ENCODE measurements at places on chromosomes 13 and 19.

GRCh38 chr19:49064768-49065611, at the start of gene NTF4:
TSS of gene NTF4 (minus strand) at chr19:49064818. CDS start at chr19:49061997, 2,821 bp downstream.
- DNase-seq, result no peak

DNA sequence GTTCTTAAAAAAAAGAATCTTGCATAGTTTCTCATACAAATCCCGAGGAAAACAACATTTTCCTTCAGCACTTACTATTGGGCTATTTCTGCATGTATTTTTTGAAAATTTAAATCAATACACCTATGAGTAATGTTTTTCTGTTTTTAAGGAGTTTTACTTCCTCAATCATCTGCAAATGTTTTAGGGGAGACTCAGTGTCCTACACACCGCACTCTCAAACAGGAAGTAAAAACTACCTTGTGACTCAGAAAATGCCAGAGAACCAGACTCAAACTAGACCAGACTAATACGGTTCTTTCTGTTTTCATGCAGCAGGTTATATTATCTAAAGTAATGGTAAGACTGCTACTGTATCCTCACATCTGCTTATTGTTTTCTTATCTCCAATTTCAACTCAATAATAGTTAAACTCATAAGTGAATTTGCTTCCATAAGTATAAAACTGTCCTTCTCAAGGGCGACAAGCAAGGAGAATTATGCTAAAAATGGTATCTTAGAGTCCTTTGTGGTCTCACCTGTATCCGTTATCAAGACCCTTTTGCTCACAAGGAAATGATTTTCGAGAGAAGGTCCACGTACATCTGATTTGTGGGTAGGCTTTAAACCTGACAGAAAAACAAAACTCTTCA, 52.5 kb downstream of the FLT3 start:
- DNase-seq, result no peak

DNA sequence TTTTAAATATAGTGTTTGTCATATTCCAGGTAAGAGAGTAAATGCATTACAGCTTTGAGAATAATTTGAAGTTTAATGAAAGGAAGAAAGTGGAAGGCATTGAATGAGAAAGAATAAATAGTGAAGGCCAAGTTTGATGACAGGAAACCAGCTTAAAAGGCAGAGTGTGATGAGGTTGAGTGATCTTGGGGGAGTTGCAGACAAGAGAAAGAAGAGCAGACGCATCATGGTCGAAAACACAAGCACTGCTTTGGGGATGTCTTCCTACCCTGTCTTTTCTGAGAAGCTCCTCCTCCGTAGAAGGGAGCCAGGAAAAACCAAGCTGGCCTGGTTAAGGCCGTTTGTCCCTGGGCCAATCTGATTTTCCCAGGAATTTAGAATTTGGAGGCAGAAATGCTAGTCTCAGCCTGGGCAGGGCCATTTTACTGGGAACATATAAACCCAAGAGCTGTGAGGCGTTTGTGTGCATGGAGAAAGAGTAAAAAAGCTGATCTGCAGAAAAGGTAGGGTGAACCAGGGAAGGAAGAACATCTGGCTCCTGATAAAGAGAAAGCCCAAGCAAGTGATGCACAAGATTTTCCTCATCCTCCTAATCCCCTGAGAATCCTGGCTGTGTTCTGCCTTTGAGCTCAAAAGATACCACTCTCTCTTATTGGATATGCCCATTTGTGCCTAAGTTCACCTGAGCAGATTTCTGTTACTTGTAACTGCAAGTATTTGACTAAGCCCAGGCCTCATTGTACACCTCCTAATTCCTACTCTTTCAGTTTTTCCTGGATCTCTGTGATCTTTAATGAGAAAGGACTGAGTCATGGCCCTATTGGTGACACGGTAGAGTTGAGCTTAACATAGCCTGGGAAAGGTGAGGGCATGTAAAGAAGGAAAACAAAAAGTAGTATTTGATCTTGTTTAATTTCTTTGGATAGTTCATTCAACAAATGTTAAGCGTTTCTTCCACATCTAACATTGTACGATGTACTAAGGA, 80.0 kb downstream of the WDFY2 start:
- DNase-seq, result no peak

DNA sequence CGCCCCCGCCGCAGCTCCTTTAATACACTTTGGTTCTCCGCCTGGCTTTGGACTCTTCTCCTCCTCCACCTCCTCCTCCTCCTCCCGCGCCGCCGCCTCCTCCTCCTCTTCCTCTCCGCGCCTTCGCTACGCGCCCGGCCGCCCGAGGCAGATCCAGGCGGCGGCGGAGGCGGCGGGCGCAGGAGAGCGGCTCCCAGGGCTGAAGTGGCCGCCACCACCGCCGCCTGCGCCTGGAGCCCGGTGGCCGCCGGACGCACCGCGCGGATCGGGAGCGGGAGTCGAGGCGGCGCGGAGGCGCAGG, at the start of gene ZIC2:
TSS of gene ZIC2 (plus strand) at position 50 of the 301 bp plus-strand sequence. CDS start 281 bp downstream, outside the sequence.
- DNase-seq, result no peak

DNA sequence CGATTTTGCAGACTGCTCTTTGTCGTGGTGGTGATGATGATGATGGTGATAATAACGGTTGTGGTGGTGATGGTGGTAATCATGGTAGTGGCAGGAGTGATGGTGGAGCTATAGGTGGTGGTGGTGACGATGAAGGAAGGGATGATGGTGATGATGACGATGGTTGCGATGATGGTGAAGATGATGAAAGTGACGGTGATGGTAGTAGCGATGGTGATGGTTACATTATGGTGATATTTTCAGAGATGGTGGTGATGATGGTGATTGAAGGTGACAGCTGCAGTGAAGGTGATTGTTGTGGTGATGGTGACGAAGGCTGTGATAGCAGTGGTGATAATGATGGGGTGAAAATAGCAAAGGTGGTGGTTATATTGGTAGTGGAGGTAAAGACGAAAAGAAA, 2.1 kb upstream of the ADGRE3 start:
- no peak for DNase-seq

DNA sequence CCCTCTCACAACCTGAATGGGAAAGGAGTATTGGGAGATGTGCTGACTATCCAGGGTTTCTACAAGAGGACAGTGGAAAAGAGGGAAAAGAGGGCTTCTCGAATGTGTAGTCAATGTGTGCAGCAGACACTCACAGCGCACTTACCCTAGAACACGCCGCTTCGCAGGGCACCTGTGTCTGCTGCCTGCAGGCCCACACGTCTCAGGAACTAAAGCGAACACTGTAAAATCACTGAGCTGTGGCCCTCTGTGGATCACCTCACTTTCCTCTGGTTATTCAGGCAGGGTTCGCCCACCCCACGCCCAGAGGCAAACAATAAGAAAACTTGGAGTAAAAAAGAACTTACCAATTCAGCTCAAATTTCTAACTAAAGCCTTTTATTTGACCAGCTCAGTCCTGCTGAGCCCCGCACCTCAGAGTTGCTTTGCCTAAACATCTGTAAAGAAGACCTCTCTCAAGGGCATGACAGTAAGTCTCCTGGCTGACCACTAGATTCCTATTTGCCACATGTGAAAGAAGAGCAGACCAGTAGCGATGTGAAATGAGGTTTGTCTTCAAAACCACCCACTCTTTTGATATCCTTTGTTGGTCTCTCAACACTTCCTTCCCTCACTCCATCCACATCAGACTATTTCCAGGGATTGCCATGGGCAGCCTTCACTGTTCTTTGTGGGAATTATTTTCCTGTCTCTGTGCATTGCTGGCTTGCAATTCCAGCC, 19.3 kb upstream of the DOCK9 start:
- DNase-seq, result no peak

GRCh38 chr19:15790096-15790495, 2.6 kb downstream of the OR10H5 start:
- DNase-seq, result no peak

GRCh38 chr19:17095141-17095919, 19.8 kb downstream of the MYO9B start:
- no peak for DNase-seq

GRCh38 chr19:17543986-17544385, 11.5 kb upstream of the COLGALT1 start:
- DNase-seq, result no peak

- peak; percentile 56 for DNase-seq
These were observed 49.1 kb downstream of the LMO7 start for GRCh38 chr13:75685239-75685697.

- DNase-seq, result no peak
These were observed 58.7 kb downstream of the MRPL57 start for GRCh38 chr13:21235174-21235573.

GRCh38 chr13:102028868-102029267, 373.0 kb downstream of the FGF14 start:
- no peak for DNase-seq

DNA sequence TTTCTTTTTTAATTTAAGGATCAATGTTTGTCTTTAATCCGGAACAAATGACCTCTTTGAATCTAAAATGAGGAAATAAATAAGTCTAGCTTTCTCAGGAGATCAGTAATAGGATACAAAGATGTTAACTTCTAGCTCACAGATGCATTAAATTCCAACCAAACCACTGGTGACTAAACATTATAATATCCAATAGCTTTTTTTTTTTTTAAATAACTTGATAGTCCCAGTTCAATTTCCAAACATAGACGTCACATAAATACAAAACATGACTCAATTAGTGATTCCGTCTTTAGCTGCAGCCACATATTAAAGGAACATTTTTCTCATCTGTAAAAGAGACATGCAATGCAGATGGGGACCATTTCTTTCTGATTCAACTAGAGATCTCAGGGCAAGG, 390.5 kb upstream of the PCDH9 start:
- DNase-seq, result no peak

DNA sequence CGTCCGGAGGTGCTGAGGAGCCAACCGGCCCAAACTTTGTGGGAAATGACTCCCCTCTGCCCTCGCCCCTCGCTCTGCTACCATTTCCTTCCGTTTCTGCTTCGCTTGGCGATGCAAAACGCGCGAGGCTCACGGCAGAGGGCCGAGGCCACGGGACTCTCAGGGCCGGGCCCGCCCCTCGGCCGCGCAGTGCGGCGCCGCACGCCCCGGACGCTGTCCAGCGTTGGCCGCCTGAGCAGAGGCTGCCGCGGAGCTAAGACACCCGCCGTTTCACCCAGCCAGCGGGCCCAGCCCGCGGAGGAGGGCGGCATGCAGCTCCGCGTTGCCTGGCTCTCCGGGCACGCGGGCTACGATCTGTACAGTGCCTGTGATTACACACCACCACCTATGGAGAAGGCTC, 2.1 kb upstream of the ZNF578 start:
- DNase-seq, result no peak

DNA sequence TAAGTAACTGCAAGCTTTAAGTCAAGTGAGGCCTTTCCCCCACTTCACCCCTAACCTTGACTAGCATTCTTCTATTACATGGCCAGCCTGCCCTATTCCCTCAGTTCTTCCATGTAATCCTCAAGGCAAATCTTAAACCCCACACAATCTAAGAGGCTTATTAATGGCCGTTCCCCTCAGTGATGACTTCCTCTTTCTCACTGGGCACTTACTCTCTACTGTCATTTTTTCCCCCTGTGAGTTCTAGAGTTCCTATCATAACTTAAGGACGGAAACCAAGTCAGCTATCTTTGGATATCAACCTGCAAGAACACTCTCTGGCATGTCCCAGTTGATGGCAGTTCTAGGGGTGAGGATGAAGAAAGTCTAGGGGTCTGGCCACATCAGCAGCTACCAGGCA, 131.2 kb downstream of the DCLK1 start:
- no peak for DNase-seq

- no peak for DNase-seq
These were observed 16.5 kb downstream of the ZAR1L start for GRCh38 chr13:32298695-32299094.

DNA sequence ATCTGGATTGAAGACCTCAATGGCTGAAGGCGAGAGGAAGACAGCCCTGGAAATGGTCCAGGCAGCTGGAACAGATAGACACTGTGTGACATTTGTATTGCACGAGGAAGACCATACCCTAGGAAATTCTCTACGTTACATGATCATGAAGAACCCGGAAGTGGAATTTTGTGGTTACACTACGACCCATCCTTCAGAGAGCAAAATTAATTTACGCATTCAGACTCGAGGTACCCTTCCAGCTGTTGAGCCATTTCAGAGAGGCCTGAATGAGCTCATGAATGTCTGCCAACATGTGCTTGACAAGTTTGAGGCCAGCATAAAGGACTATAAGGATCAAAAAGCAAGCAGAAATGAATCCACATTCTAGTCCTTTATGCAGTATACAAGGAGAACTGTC, 1.2 kb downstream of the POLR1D start:
- DNase-seq, result no peak

Measured in AG09309 (cell line).